NT2/D1 (cell line): ENCODE measurements at places on chromosomes 3 and 15.

- DNase-seq, result no peak
Measured at GRCh38 chr3:52801839-52802238, 7.2 kb downstream of the ITIH3 start.

DNA sequence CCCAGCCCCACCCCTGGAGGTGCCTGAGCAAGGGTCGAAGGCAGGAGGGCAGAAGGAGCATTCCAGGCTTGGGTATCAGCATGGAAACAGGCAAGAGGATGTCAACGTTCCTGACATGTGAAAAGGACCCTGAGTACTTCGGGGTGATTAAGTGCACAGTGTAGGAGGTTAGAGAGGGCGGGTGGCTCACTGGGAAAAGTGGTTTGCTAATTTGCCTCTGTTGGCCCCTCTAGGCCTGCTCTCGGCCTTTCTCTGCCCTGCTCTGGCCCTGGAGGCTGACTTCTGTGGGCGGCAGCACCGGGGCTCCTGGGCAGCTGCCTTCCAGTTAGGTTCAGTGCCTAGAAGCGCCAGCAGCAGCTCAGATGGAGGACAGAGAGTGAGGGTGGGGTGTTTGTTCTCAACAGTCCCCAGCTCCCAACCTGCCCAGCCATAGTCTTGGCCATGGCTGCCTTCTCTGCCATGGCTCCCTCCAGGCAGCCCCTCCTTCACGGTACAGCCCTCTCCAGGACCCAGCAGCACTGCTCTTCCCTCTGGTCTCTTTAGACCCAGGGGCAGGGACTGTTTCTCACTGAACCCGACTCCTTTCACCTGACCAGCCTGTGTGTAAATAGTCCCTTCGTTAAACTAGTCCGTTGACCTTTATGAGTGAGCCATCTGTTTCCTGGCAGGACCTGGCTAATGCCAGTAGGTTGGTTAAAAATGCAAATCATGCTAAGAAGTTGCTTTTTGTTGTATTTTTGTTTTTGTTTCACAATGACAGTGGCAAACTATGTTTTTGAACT is 107.1 kb upstream of the TPM1 start:
- no peak for DNase-seq

- DNase-seq, result no peak
Measured at GRCh38 chr3:55333923-55334322, 153.2 kb downstream of the WNT5A start.

- DNase-seq, result no peak
Measured at GRCh38 chr3:177484926-177485325, 287.6 kb upstream of the TBL1XR1 start.

- no peak for DNase-seq
Measured at GRCh38 chr3:190169243-190169642, 48.5 kb upstream of the P3H2 start.

GRCh38 chr3:52243791-52244628 is 1.5 kb upstream of the PPM1M start:
- no peak for DNase-seq

- DNase-seq, result no peak
Measured at GRCh38 chr3:181637456-181637855, 74.3 kb upstream of the SOX2 start.

GRCh38 chr3:74134831-74135230 is 479.6 kb downstream of the CNTN3 start:
- DNase-seq, result no peak

DNA sequence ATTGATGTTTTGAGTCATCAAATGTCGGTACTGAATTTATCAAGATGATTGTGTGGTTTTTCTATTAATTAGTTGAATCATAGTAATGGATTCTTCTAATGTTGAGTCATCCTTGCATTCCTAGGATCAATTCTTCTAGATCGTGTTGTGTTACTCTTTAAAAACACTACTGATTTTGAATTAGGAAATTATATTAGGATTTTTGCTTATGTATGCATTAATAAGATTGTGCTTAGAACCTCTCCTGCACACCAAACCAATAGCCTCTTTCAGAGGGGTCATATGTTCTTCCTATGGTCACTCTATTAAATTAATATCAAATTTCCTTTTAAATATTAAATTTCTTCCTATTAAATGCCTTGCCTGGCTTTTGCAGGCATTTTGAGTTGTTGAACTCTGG is 151.7 kb upstream of the TOPAZ1 start:
- no peak for DNase-seq

DNA sequence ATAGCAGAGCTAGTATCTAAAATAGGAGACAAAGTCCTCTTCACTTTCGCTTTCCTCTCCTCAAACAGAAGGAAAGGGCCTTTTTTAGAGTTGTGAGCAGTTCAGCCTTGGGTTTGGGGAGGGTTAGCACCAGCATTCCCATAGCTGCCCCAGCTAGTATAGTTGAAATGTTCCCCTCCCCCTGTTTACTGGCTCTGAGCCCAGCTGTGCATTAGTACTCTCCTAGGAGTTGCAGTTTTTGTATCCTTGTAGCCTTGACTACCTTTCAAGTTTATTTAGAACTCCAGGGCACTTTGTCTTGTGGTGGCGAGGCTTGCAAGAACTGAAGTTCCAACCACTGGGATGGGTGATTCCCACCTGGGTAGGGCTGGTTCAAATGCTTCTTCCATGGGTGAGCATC is 245.1 kb upstream of the NAALADL2 start:
- DNase-seq, result no peak

DNA sequence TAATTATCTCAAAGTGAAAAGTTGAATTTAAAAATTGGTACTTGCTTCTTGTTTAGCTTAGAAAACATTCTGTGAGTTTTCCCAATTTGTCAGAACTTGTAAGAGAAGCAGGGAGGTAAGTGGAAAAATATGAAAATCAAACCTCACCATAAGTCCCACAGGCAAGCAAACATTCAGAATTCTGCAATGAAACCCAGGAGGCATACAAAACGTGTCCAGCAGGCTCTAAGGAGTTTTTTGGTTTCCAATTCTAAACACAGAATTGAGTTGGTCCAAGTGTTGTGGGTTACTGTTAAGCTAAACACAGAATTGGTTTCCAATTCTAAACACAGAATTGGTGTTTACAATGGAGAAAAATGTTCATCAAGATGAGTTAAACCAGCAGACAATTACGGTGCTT is 27.1 kb upstream of the ACKR4 start:
- no peak for DNase-seq

GRCh38 chr3:71497367-71497897 is 86.1 kb downstream of the FOXP1 start:
- DNase-seq, result peak; percentile 44

DNA sequence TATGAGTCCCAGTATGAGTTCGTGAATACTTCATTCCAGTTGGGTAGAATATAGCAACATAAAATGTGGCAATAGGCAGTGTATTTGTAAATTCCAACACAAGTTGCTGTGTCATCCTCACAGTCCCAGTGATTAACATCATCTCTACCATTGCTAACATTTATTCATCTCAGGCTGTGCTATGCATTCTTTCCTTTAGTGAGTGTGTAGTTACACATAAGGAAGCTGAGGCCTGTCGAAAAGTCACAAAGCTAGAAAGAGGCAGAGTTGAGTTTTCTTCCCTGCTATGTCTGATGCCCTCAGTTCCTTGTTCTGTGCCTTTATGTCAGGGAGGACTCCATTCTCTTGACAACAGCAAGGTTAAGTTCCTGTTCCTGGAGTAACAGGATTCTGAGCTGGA is 96.4 kb downstream of the FNDC3B start:
- no peak for DNase-seq

- DNase-seq, result no peak
Measured at GRCh38 chr3:140164922-140165590, 230.1 kb downstream of the CLSTN2 start.

DNA sequence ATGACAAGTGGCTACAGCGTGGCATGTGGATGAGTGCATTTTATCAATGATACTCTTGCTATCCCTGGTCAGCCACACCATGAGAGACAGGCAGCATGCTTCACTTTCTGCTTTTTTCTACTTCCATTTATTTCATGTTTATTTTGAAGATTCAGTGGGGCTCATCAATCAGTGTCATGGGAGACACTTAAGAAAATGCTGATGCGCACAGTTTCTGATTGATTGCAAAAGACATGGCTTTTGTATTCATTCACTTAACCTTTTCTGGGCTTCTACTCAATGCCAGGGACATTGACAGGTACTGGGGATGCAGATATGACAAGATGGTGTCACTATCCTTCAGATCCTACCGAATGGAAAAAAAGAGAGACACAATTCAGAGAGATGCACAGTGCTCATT is 50.9 kb upstream of the CFAP161 start:
- no peak for DNase-seq

- DNase-seq, result peak; percentile 9
Measured at GRCh38 chr3:127015282-127016042, 32.5 kb downstream of the PLXNA1 start.

- DNase-seq, result no peak
Measured at GRCh38 chr3:108110934-108111333, 20.1 kb upstream of the CD47 start.

- DNase-seq, result no peak
Measured at GRCh38 chr3:122609798-122610559, 32.5 kb downstream of the PARP15 start.

GRCh38 chr3:66154444-66154861 is 66.3 kb upstream of the SLC25A26 start:
- DNase-seq, result no peak

DNA sequence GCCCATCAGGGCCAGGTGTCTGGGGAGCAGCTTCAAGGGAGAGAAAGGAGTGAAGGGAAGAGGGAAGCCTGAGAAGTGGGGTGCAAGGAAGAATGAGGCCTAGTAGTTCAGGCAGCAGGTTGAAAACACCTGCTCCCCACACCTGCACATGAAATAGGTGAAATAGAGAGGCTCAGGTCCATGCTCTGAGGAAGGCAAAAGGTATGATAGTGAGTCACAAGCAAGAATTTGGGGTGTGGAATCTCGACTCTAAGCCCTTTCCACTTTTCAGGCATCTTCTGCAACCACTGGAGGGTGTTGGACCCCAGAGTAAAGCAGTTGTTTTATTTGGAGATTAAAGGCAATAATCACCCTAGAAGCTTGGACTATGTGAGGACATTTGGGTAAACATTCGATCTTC is 157.5 kb downstream of the CTNNB1 start:
- DNase-seq, result no peak

GRCh38 chr3:39671600-39671999 is 137.8 kb upstream of the MYRIP start:
- DNase-seq, result no peak

GRCh38 chr3:140499114-140499757 is 178.6 kb upstream of the TRIM42 start:
- DNase-seq, result no peak

DNA sequence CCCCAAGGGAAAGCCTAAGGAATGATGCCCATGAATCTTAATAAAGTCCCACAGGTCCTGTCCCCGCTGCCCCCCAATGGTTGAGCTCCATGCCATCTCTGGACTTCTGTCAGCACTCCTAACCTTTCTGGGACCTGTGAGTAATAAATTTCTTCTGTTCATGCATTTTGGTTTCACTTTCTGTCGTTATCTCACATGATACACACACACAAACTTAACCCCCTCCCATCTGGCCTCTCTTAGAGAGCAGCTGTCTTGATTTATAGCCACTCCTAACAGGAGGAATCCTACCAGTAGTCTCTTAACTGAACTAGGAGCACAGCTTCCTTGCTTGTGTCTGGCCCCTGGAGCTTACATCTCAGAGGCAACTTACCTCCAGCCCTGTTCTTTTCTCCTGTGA is 82.7 kb upstream of the SELENOK start:
- no peak for DNase-seq

GRCh38 chr3:21979706-21980105 is 228.7 kb upstream of the ZNF385D start:
- DNase-seq, result no peak

DNA sequence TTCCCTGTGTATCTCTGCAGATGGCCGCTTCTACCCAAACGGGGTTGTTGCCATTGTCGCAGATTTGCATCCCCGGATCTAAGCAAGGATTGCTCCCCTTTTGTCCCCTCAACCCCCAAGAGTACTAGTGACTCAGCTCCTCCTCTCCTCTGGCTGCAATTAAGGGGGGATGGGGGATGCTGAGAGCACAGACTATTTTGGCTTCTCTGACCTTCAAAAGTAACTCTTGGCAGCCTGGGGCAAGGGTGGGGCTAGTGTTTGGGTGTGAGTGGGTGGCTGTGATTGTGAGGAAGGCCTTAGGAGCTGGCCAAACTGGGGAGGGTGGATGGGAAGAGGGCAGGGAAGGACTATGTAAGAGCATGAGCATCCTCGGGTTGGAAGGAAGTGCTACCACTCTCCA is 1.2 kb upstream of the MAP1A start:
- DNase-seq, result no peak

GRCh38 chr15:65310431-65311137 is 6.1 kb downstream of the RNU5B-1 start:
- DNase-seq, result no peak

- no peak for DNase-seq
Measured at GRCh38 chr3:5226783-5227182, 39.3 kb downstream of the EDEM1 start.

- peak; percentile 42 for DNase-seq
Measured at GRCh38 chr3:100073714-100074307, 40.5 kb downstream of the FILIP1L start.

DNA sequence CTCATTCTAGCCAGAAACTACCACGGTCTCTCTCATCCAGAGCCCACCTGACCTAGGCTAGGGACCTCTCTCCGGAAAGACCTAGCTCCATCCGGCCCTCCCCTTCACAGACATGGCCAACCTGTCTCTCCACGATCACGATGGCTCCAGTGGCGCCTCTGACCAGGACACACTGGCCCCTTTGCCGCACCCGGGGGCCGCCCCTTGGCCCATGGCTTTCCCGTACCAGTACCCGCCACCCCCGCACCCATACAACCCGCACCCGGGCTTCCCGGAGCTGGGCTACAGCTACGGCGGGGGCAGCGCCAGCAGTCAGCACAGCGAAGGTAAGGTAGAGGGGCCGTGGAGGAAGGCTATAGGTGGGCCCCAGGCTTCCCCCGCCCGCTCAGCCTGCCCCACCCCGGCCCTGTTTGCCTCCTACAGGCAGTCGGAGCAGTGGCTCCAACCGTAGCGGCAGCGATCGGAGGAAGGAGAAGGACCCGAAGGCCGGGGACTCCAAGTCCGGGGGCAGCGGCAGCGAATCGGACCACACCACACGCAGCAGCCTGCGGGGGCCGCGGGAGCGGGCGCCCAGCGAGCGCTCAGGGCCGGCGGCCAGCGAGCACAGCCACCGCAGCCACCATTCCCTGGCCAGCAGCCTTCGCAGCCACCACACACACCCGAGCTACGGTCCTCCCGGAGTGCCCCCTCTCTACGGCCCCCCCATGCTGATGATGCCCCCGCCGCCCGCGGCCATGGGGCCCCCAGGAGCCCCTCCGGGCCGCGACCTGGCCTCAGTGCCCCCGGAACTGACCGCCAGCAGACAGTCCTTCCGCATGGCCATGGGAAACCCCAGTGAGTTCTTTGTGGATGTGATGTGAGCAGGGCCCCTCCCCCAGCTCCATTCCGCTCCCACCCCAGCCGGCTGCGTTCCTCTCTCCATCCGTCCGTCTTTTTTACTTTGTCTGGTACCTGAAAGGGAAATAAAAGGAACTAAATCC is 4.5 kb upstream of the AP2M1 start:
- no peak for DNase-seq

DNA sequence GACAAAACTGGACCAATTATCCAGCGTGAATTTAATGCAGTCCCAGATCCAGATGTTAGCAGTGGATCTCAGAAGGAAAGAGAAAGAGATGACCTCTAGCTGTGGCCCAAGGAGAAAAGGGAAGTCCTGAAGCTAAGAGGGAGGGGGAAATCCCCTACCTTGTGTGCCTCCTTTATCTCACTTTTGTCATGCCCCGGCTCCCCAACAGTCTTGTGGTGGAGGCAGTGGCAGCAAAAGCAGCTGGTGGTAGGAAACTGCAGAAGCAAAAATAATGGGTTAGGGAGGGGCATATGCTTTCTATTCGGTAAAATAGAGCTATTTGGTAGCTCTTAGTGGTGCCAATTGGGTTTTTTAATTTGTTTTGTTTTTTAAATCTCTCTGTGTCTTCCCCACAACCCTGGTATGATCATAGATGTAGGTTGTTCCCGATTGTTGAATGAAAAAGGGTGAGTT is 56.5 kb downstream of the MCTP2 start:
- DNase-seq, result no peak
